SK-N-SH treated with all-trans-retinoic acid at 6 μM for 48 hours (cell line): ENCODE measurements at places on chromosomes 11 and 22.

DNA sequence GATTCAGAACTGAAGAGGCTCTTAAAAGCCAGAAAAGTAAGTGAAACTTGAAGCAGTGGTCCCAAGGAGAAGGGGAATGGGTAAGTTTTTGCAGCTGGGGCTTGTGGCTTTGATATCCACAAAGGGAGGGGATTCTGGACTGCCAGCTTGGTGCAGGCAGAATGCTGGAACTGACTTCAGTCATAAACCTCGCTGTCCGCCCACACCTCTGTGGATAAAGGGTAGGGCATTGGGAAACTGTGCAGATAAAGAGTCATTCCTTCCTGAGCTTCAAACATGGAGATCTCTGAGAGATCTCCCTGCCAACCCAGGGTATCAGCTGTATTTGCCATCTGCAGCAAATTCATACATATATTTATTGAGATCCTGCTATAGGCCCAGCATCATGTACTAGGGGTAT lies 124.3 kb upstream of the OR9Q1 start:
- no peak for ATAC-seq

DNA sequence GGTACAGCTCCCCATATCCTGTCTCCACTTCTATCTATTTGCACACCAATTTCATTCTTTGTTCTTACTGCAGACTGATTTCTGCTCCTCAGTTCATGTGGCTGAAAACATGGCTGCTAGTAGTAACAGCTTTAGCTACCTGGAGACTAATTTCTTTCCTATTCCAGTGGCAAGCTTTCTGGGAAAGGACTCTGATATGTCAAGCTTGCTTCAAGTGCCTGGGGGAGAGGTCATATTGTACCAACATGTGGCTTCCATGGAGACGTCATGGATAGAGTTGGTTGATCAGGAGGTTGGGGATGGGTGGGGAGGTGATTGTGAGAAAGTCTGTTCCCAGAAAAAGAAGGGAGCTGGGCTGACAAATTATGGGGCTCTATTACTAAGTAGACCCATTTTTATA lies 44.9 kb downstream of the ADM start:
- no peak for ATAC-seq

DNA sequence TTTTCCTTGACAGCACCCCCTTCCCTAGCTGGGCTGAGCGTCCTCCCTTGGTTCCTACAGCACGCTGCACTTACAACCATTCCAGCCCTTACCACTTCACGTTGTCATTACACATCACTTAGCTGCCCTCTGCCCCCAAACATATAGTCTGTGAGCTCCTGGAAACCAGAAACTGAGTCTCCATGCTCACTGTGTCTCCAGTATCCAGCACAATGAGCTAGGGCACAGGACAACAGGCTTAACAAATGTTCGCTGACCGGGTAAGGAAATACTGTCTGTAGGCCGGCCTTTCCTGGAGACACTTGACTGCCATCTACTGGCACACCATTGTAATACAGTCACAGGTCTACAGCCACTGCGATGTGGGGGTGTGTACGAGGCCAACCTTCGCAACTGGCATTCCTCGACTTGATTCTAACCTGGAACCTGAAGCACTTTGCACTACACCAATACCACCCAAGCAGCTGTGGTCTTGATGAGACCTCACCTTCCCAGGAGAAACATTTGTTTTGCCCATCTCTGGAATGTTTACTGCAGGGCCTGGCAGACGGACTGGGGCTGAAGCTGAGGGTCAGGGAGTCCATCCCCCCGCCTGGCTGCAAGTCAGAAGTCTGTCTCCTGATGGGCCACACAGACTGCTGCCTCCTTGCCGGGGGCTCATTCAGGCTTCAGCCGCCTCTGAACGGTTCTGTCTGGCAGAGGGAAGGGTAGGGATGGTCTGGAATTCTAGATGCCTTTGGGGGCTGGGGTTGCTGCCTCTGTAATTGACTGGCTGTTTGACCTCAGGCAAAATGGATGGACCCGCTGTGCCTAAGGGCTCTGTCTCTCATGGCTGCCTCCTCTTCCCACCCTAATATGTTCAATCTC lies 72.0 kb downstream of the SYN3 start:
- peak; percentile 97 for ATAC-seq

- ATAC-seq = no peak
These were observed 21.2 kb downstream of the ARRB1 start for GRCh38 chr11:75330291-75330690.

GRCh38 chr22:45768490-45768889 lies 96.9 kb downstream of the ATXN10 start:
- no peak for ATAC-seq
